Muscle of leg (tissue), 16 donors: ENCODE measurements at places on chromosomes 12 and 14.
A peak's percentile ranks its signal among the peaks of the same experiment; 100 is the strongest.

DNA sequence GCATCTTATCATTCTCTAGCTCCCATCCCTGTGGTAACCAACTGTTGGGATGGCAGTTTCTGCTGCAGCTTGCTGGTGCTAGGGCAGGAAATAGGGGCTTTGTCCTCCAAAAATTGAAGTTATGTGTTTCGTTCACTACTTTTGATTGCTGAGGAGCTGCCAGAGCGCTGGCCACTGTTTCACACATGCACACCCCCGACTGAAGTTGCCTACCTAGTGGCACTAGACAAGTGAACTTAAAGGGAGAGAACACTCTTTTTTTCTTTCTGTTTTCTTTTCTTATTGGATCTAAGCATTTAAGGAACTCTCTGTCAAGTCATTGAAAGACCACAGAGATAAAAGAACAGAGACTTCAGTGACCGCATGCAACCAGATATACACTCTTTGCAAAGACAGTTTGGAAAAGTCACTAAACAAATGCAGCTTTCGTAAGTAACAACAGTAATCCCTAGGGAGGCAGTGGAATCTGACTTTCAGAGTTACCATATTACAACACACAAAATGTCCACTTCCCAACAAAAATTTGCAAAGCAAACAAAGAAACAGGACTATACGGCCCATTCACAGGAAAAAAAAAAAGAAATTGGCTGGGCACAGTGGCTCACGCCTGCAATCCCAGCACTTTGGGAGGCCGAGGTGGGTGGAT is 12.0 kb downstream of the TFCP2 start:
- peak; percentile 15 for DNase-seq

DNA sequence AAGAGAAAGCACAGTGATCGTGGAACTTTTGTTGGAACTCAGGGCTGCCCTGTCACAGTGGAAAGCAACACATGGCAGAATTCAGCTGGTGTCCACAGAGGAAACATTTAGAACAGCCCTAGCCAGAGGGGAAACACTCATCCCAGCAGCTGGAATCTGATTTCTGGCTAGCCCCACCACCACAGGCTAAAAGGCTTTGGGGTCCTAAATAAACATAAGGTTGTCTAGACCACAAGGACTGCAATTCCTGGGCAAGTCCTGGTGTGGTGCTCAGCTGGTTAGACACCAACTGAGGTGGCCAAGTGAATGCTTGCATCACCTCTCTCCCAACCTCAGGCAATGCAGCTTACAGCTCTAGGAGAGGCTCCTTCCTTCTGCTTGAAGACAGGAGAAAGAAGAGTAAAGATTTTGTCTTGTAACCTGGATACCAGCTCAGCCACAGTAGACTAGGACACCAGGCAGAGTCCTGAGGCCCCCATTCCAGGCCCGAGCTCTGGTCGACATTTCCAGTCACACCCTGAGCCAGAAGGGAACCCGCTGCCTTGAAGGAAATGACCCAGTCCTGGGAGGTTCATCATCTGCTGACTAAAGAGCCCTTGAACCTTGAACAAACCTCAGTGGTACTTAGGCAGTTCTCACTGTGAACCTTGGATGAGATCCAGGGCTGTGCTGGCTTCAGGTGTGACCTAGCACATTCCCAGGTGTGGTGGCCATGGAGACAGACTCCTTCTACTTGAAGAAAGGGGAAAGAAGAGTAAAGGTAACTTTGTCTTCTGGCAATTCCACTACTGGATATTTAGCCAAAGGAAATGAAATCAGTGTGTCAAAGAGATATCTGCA is 85.4 kb upstream of the PLXNC1 start:
- DNase-seq, result no peak

- no peak for DNase-seq
Observed at GRCh38 chr12:68119250-68119649, 40.3 kb downstream of the IFNG start.

- peak; percentile 94 for DNase-seq
Observed at GRCh38 chr12:92899386-92900001, 29.6 kb downstream of the EEA1 start.

- peak; percentile 80 for DNase-seq
Observed at GRCh38 chr12:56634837-56635791, 5.0 kb upstream of the BAZ2A start.
